Neural progenitor cell (in vitro differentiated cells): ENCODE measurements at places on chromosomes 2 and 18.

- peak; percentile 32 for DNase-seq
Observed at GRCh38 chr2:36461039-36461681, 105.6 kb downstream of the CRIM1 start.

- no peak for DNase-seq
Observed at GRCh38 chr18:61764381-61764780, 128.4 kb downstream of the RNF152 start.

DNA sequence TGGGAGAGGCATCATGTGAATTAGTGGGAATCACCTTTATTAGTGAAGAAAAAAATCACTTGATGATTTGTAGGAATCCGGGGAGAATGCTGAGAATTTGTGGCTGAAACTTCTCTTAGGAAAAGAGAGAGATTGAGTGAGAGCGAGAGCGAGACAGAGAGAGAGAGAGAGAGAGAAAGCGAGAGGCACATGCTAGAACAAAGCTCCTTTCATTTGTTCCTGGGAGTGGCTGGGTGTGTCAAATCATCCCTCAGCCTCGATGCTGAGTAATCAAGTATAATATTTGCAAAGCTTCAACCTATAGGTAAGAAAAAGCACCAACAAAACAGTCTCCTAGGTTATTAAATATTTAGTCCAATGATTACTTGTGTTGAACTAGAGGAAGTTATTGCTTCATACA is 4.4 kb upstream of the SERPINB5 start:
- DNase-seq, result no peak

GRCh38 chr2:223414646-223415045 is 187.5 kb downstream of the SCG2 start:
- DNase-seq, result no peak

GRCh38 chr2:147420517-147420916 is 424.3 kb upstream of the ACVR2A start:
- peak; percentile 4 for DNase-seq

DNA sequence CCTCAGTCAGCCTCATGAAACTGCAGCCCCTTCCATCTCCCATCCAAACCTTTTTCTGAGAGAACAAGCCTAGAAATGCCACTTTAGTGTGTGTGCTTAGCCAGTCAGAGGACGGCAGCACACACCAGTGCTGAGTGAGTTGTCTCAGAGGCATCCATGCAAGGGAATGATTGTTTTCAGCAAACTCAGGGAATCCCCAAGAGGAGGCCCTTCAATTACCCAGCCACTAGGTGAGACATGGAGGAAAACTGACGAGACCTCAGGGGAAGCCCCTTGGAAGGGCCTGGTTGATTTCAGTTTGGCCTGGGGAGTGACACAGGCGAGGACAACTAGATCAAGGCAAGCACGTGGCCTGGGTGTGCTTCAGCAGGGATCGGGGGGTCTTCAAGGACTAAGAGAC is 49.7 kb downstream of the APOB start:
- no peak for DNase-seq

- no peak for DNase-seq
Observed at GRCh38 chr2:101501443-101501842, 26.5 kb upstream of the RFX8 start.

- DNase-seq, result no peak
Observed at GRCh38 chr2:118611691-118612090, 235.8 kb downstream of the EN1 start.

DNA sequence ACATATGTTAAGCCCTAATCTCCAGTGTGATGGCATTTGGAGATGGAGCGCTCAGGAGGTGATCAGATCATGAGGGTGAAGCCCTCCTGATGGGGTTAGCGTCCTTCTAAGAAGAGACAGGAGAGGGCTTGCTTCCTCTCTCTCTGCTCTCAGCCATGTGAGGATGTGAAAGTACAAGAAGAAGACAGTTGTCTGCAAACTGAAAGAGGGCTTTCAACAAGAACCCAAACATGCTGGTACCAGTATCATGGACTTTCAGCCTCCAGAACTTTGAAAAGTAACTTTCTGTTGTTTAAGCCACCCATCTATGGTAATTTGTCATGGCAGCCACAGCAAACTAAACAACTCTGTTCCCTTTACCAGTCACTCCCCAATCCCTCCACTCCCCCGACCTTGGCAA is 47.4 kb downstream of the CACNB4 start:
- DNase-seq, result no peak

- DNase-seq, result no peak
Observed at GRCh38 chr18:34492652-34493051, 217.4 kb upstream of the DTNA start.

DNA sequence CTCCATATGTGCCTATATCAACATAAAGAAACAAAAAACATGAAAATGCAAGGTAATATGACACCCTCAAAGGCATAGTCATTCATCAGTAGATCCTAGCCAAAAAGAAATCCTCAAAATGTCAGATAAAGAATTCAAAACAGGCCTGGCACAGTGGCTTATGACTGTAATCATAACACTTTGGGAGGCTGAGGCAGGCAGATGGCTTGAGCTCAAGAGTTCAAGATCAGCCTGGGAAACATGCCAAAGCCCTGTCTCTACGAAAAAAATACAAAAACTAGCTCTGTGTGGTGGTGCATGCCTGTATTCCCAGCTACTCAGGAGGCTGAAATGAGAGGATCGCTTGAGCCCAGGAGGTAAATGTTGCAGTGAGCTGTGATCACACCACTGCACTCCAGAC is 284.6 kb upstream of the KLHL29 start:
- DNase-seq, result no peak

- DNase-seq, result no peak
Observed at GRCh38 chr18:2244641-2245040, 326.7 kb downstream of the METTL4 start.

- DNase-seq, result no peak
Observed at GRCh38 chr2:172134270-172134669, 31.6 kb upstream of the DLX2 start.

- peak; percentile 7 for DNase-seq
Observed at GRCh38 chr2:44618251-44619023, 256.7 kb downstream of the CAMKMT start.

DNA sequence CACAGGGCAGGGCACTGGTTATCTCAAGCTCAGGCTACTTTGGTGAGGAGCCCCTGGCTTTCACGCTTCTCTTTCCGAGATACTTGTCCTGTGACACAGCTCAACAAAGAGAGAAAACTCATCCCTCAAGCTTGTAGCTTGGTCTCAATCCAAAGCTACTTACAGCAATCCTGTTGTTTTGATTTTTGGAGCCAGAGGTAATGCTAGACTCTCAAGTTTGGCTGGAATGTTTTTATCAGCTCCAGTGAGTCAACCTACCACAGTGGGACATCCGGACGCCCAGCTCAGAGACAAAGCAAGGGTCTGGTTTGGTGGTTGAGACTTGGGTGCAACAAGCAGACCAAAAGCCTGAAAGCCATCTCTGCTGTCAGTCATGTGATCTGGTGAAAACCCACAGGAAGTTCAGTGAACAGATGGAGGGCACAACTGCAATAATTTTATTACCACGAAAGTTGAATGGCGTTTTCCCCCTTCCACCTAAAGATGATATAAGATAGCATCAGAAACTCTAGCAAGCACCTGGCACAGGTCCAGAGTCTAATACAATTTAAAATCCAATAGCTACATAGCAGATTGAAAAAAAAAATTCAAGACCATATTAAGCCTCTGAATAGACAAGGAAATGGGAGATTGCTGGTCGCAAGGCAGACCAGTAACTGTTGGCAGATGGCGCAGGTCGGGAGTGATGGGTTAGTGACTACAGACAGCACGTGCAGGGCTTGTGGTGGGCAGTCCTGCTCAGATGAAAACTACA is 102.3 kb upstream of the SMAD7 start:
- no peak for DNase-seq

DNA sequence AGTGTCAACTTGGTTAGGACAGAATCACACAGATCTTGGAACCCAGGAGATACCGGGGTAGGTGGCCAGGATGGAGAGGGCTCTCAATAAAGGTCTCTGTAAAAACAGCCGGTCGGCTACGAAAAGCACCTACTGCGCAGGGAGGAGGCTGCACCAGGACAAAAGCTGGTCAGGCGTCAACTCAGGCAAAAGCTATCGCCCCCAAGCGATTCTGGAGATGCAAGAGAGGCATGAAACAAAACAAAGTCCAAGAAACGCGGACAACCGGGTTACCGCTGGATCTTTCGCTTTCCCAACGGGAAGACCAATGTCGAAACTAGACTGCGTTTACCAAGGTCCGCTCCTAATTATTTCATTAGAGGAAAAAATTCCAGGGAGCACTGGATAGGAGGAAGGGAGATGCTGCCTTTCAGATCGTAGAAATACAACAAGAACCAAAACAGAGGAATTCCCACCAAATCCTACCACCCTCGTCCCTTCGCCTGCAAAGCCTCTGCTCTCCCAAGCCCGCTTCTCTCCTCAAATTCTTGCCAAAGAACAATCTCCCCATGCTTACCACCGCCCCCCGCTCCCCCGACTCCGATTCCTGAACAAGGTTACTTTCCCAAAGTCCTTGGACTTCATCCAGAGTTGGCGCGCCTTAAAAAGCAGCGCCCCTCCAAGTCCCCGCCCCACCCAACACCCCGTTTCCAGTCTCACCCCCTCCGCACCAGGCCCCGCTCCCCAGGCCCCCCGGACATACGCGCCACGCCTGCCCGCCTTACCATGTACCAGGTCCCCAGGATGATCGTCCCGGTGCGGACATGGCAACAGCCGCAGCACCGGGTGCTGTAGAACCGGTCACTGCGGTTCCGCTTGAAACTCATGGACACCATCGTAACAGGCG is 539 bp downstream of the LAPTM4A start:
- peak; percentile 87 for DNase-seq

- peak; percentile 76 for DNase-seq
Observed at GRCh38 chr18:4453874-4454536, 1.1 kb downstream of the DLGAP1 start.

- no peak for DNase-seq
Observed at GRCh38 chr18:54835944-54836343, 7.7 kb downstream of the RAB27B start.

DNA sequence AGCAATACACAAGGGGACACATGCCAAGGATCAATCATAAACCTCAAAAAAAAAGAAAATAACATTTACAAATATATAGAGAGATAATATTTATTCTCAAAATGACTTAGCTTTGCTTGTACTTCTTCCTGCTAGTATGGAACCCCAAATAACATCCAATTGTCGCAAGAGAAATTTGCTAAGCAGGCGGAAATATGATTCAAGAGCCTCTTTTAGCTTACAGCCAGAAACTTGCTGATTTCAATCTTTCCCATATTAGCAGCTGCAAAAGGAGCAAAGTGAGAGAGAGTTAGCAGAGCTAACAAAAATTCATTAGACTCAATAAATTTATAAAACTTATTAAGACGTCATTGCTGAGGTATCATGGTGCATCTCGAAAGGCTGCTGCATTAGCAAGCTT is 294.9 kb downstream of the FSIP2 start:
- DNase-seq, result no peak

GRCh38 chr2:227415538-227416424 is 28.0 kb upstream of the SCYGR1 start:
- DNase-seq, result no peak

DNA sequence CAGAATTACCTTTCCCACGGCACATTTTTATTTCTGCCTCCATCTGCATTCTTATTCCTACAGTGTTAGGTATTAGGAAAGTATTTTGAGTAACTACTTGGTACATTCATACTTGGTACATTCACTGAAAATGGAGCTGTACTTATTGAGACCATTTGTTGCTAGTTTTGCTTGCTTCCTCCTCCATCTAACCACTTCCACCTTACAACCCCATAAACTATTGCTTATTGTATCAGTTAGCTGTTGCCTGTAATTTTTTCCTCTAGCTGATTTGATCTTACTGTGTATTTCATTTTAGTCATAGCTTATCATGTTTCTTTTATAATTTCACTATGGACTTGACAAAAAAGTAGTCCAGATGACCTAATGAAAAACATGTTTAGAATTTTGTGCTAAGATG is 50.7 kb downstream of the AFTPH start:
- no peak for DNase-seq

DNA sequence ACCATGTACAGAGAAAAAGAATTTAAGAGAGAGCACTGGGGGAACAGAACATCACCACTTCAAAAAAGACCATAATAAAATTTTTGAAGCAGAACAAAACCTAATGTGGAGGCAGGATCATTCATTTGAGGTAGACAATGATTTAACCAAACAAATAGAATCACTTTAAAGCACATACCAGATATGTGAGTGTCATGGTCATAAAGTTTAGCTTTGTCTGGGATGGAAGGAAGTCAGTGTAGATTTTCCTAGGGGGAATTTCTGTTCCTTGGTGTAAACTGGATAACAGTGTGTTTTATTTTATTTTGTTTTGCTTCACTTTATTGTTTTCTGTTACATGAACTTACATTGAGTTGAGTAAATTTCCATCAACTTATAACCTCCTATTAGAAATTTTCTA is 120.8 kb downstream of the CRIM1 start:
- DNase-seq, result no peak

DNA sequence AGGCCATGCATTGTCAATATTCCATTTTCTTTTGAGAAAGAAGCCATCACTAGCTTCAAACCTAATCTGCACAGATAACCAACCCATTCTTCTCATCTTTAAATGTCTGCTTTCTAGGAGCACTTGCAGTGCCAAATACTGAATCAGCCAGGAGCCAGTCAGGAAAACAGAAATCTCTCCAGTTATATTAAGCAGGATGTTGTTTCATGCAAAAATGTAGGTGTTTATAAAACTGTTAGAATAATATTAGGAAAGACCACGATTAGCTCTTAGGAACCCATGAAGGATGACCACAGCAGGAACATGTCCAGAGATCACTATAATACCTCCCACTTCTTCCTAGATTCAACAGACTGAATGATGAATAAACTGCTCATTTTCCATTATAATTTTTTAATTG is 86.0 kb downstream of the TTC32 start:
- DNase-seq, result no peak

GRCh38 chr18:48477348-48477747 is 61.5 kb upstream of the CTIF start:
- no peak for DNase-seq

DNA sequence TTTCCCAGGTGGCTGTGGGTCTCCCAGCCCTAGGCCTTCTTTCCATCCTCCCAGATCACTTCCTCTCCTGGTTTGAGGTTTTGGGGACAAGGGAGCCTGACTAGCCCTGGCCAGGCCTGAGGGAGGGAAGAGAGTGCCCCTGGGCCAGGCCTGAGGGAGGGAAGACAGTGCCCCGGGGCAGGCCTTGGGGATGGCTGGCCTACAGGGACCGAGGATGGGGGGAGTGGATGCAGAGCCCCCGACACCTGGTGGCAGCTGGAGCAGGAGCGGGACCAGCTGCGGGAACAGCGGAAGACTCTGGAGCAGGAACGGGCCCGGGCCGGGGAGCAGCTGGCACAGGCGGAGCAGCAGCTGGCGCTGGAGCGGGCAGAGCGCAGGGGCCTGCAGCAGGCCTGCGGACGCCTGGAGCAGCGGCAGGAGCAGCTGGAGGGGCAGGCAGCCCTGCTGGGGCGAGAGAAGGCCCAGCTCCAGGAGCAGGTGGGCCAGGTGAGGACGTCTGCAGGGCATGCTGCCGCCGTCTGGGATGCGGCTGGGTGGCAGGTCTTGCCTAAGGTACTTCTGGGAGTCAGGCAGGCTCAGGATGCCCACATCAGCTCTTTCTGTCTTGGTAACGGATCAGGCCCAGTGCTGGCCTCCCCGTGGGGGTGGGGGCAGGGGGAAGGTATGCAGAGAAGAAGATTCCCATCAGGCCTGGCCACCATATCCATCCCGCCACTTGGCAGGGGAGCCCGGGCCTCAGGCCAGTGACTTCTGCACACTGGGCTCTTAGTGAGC is 29.2 kb downstream of the CROCC2 start:
- DNase-seq, result no peak
